ENCODE measurements at places on chromosomes 16 and 17.

- DNase-seq = no peak
Measured at GRCh38 chr17:1454541-1454940, 1.5 kb downstream of the CRK start.

- no peak for DNase-seq
Measured at GRCh38 chr17:76752006-76752405, 14.1 kb downstream of the MFSD11 start.

GRCh38 chr16:56610017-56610608, 1.7 kb downstream of the MT2A start:
- no peak for DNase-seq

DNA sequence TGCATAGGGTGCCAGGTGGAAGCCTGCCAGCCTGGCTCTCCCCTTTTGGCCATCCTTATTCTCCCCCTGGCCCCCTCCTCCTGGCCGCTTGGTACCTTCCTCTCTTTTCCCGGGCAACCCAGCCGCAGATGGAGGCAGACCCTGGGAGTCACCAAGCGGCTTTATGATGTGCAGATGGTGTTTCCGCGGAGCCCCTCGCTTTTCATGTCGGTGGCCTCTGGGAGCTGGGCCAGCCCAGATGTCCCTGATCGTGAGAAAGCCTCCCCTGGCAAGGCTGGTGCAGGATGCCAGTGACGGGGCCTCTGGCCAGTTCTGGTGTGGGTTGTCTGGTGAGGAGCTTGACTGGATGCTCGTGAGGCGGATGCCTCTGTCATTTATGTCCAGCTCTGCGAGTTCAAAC, 18.0 kb upstream of the BRD7 start:
- DNase-seq = no peak

- DNase-seq = no peak
Measured at GRCh38 chr16:56617212-56618085, 8.1 kb upstream of the MT1E start.

GRCh38 chr17:37820995-37821713, 76.3 kb upstream of the HNF1B start:
- DNase-seq = no peak

DNA sequence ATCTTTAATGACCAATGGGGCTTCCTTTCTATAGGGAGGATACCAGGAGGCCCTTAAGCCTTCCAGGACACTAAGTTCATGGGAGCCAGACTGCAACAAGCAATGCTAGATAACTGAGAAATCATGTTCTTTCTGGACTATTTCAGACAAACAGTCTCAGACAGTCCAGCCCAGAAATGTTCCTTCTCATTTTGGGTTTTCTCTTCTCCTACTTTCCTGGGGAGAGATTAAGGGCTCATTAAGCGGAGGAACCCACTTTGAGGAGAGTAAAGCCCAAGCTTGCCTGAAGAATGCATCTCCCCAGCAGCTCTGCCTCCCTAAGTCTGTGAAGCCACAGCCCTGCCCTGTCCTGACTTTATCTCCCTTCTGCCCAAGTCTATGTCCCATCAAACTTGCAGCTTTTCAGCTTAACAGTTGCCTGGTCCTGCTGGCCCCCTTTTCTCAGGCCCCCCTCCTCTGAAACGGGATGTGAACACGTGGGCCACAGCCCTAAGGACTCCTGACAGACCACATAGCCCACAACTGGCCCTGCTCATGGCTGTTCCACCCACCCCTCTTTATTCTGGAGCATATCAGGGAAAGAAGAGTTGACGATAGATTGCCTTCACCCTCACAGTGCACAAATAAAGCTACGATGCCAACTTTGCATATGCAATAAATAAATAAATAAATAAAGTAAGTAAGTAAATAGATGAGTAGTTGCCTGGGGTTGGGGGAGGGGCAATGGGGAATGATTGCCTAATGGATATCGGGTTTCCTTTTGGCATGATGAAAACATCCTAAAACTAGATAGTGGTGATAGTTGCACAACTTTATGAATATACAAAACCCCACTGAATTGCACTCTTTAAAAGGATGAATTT, 111.0 kb downstream of the N4BP1 start:
- DNase-seq = no peak

GRCh38 chr17:48155889-48156611, 48.5 kb downstream of the SNX11 start:
- DNase-seq = no peak

DNA sequence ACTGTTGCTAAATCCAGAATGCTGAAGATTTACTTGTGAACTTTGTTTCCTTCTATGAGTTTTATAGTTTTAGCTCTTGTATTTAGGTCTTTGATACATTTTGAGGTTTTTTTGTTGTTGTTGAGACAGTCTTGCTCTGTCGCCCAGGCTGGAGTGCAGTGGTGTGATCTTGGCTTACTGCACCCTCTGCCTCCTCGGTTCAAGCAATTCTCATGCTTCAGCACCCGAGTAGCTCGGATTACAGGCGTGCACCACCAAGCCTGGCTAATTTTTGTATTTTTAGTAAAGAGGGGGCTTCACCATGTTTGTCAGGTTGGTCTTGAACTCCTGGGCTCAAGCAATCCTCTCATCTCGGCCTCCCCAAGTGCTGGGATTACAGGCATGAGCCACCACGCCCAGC, 14.4 kb downstream of the TENT4B start:
- no peak for DNase-seq

- peak; percentile 61 for DNase-seq
Measured at GRCh38 chr17:18257268-18257981, 1.1 kb downstream of the FLII start.

- DNase-seq = no peak
Measured at GRCh38 chr16:69775563-69775962, 13.4 kb downstream of the WWP2 start.

GRCh38 chr16:50668368-50669008, 12.6 kb downstream of the SNX20 start:
- DNase-seq = peak; percentile 74

DNA sequence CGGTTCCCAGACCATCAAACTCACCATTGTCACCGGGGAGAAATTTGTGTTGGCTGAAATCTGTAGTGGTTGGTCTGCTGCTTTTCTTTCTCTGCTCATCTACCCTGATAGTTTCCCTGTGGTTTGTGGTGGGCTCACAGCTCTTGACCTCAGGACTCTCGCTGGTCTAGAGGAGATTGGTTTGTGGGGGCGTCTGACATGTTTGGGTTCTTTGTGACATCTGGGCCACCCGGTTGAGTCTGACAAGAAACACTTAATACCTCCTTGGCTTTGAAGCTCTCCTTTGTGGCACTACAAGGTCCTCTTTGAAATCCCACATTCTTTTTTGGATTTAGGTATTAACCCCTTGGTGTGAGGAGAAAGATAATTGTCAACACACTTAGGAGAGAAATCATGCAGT, 662.0 kb downstream of the WWOX start:
- DNase-seq = no peak

DNA sequence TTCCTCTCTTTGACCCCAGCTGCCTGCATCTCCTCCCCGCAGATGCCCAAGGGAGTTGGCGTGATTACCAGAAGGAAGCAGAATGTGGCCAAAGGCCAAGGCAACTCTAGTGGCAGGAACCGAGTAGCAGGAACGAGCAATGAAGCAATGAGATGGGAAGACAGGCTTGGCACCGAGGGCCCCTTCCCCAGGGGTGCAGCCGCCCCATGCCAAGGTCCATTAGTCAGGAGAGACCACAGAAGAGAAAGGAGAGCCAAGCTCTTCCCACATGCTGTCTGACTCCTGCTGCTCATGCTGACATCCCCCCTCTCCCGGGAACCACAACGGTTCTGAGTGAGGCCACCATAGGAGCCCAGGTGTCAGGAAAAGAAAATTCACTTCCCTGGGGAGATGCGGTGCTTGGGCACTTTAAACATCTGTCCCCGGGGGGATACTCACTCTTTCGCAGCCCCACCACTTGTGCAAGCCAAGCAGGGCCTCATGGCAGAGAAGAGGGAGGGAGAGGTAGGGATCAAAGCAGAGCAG, 67.4 kb downstream of the MYO18A start:
- no peak for DNase-seq

DNA sequence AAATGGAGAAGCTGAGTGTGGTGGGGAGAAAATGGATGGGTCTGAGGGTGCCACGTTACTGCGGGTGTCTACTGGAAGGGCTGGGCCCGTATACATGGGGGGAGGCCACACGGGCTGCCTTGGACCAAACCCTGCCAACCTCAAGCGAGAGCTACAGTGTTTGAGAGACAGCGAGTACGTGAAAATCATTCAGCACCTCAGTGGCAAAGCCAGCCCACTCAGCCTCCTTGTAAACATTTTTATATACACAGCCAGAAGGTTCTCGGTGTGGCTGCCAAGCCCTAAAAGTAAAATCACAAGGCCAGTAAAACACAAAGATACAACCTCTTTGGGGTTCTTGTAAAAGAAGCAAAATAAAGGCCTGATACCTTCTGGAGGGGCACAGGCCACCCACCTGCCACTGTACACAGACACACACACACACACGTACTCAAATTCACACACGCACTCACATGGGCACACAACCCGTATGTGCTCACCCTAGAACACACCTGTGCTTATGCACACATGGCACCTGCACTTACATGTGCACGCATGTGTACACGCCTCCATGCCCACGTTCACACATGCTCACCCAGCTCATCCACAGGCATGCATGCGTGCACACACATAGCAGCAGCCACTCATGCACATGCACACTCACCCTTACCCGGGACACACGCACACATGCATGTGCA, 102.8 kb downstream of the GSG1L start:
- DNase-seq = no peak

- DNase-seq = peak; percentile 90
Measured at GRCh38 chr17:29176558-29177351, 3.4 kb downstream of the MYO18A start.

- no peak for DNase-seq
Measured at GRCh38 chr17:40796846-40797245, 2.9 kb downstream of the KRT28 start.

DNA sequence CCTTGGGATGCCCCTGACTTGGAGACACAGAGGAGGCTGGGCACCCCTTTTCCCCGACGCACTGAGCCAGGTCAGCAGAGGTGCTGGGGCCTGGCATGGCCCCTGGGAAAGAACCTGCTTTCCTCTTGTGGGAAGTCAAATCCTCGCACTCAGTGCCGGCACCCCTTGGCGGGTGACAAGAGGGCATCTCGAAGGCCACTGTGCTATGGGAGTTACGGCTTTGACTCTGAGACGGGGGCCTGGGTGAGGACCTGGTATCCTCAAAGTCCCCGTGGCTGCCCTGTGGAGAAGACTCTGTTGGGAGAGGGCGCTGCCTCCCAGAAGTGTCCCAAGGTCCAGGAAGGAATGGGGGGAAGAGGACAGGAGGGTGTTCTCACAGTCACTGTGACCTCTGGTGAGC, 117.0 kb downstream of the METRNL start:
- DNase-seq = peak; percentile 29

- DNase-seq = no peak
Measured at GRCh38 chr17:66541461-66542128, 239.2 kb downstream of the PRKCA start.

DNA sequence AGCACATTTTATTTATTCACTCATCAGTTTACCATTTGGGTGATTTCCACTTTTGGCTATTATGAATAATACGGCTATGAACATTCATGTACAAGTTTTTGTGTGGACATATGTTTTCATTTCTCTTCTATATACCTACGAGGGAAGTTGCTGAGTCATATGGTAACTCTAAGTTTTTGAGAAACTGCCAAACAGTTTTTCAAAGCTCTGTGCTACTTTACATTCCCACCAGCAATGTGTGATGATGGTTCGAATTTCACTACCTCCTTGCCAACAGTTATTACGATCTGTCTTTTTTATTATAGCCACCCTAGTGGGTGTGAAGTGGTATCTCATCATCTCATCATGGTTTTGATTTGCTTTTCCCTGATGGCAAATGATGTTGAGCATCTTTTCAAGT, 63.7 kb upstream of the MRTFB start:
- no peak for DNase-seq

DNA sequence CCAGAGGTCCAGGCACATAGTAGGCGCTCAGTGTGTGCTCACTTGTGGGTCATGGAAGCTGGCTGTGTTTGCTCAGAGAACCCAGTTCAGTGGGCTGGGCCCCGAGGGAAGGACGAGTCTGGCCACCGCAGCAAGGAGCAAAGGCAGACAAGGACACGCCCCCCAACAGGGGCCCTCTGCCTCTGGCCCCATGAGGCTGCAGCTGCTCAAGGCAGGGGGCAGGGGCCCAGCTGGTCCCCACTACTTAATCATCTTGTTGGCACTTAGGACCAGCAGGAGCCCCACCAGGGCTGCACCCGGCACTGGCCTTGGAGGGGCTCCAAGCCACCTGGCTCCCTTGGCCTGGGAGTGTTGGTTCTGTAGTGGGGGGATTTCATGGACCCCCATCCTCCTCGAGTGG, 16.1 kb downstream of the KCNJ12 start:
- DNase-seq = no peak

DNA sequence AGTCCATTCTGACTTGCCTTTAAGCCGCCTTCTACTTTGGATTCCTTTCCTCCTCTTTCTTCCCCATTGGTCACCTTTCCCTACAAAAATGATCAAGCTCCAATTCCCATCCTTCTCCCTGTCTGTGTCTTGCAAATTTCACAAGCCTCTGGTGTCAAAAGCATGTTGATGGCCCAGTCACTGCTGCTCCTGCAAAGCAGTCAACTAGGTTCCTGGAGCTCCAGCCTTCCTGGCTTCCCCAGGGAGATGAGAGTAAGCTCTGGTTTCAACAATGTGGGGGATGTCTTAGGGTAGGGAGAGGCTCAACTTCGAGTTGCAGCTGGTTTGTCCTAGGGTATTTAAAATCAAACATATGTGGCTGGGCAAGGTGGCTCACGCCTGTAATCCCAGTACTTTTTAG, 36.1 kb upstream of the HELZ start:
- DNase-seq = no peak

DNA sequence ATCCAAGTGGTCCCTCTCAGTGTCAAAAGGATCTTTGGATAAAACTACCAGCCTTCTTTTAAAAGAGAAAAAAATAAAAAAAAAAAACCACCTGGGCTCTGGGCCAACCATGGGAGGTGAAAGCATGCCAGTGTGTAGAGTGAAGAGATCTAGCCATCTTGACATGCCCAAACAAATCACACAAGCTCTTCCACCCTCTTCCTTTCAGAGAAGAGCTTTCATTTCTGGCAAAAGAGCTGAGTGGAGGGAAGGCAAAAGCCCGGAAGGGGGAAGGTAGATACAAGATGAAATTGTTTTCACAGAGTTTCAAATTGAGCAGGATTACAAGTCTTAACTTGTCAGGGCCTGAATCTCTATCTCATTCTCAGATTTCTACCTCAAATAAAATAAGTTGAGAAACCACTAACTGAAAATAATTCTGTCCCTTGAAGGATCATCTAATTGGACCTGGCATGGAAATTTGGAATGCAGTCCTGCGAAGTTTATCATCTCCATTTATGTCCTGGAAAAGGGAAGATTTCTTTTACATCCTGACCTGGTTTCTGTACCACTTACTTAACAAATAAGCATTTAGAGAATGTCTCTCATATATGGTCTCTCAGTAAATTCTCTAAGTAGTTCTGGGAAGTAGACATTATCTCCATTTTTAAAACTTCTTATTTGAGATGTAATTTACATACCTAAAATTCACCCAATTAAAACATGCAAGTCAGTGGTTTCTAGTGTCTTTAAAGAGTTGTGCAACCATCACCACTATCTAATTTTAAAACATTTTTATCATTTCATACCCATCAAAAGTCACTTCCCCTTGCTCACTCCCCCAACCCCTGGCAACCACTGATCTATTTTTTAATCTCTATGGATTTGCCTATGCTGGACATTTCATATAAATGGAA, 93.7 kb downstream of the TANGO6 start:
- no peak for DNase-seq

Data from Caco-2 (cell line).